ENCODE measurements at places on chromosomes 2 and 18. TPM values are rescaled to one million over a fixed set of nuclear protein-coding genes. Genes with fewer than 3 reads are reported as not detected.

The RSAD2 gene
- 2.1 TPM for polyA plus RNA-seq

The DLX1 gene
- polyA plus RNA-seq: 0.04 TPM

The COLEC12 gene
- polyA plus RNA-seq: 1.2 TPM

The MC5R gene
- polyA plus RNA-seq: not detected

The RAPGEF4 gene
- 0.73 TPM for polyA plus RNA-seq

The NOP58 gene
- 61.5 TPM for polyA plus RNA-seq

The PTPN18 gene
- 6.0 TPM for polyA plus RNA-seq

The SPIRE1 gene
- 15.5 TPM for polyA plus RNA-seq

The LYG2 gene
- polyA plus RNA-seq: 0.04 TPM

The LYPD1 gene
- 0.03 TPM for polyA plus RNA-seq

The AGXT gene
- 0.11 TPM for polyA plus RNA-seq

The FBXO48 gene
- polyA plus RNA-seq: 4.3 TPM

The LOXL3 gene
- polyA plus RNA-seq: 0.64 TPM

The RAD51AP2 gene
- 0.01 TPM for polyA plus RNA-seq

The ERCC3 gene
- polyA plus RNA-seq: 22.2 TPM

The FIGLA gene
- polyA plus RNA-seq: 0.21 TPM

The FRZB gene
- polyA plus RNA-seq: 2.7 TPM

The CCDC148 gene
- not detected for polyA plus RNA-seq

The HAAO gene
- 0.93 TPM for polyA plus RNA-seq

The CNOT9 gene
- 12.3 TPM for polyA plus RNA-seq

The FZD7 gene
- polyA plus RNA-seq: 14.4 TPM

The IL36RN gene
- polyA plus RNA-seq: not detected

The GPAT2 gene
- polyA plus RNA-seq: 6.9 TPM

The CDK5R2 gene
- not detected for polyA plus RNA-seq
